ENCODE measurements at places on chromosomes 3 and 15.

- no peak for DNase-seq
Observed at GRCh38 chr3:189171707-189172106, at the start of gene TPRG1. TPRG1 (plus strand) TSS chr3:189171971; CDS start chr3:189207385, 35,414 bp downstream.

DNA sequence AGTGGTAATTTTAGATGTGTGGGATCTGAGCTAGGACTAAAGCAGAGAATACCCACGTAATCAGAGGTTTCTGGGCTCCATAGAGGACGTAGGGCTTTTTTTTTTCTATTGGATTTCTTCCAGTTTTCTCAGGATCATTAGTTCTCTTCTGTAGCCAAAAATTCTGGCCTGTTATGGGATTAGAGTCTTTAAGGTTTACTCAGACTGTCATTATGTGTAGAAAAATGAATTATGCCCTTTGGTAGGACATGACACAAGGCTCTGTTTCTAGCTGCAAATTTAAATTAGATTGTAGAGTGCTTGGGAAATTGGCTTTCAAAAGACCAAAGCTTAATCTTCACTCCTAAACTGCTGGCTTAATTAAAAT lies 1.9 kb downstream of the SETD5 start:
- DNase-seq: no peak

DNA sequence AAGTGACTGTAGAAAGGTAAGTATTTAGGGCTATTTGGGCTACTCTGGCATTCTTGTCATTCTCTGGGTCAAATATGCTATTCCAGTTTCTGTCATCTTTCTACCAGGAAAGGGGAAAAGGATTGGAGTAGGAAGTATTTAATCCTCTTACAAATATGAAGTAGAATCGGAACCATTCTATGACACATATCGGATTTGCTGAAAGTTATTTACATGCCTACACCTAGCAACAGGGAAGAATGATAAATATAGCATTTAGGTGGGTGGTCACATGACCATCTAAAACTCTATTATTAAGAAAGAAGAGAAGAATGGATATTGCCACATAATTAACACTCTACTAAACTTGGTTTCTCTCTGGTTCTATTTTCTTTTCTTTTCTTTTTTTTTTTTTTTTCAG lies 1353.1 kb downstream of the ZPLD1 start:
- DNase-seq: no peak

- DNase-seq: no peak
Observed at GRCh38 chr3:188126934-188127333, 27.0 kb upstream of the LPP start.

- DNase-seq: no peak
Observed at GRCh38 chr3:174168538-174169254, 690.4 kb upstream of the NAALADL2 start.

GRCh38 chr3:100972301-100972844 lies 20.8 kb downstream of the ABI3BP start:
- DNase-seq: no peak

DNA sequence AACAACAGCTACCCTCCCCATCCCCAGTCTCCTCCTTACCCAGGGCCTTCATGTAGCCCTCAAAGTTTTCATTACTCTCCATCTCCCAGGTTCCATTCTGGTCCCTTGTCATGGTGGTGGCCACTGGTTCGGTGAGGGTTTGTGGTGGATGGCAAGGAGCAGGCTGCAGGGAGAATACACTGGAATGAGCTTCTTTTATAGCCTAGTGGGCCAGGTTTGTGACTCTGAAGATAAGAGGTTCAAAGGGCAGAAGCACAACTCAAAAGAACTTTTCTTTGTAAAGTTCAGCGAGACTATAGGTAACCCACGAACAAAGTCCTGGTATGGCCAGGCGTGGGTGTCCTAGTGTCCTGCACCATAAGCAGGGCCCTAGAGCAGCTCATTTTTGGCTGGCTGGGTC lies at the start of gene RBP2:
TSS of gene RBP2 (minus strand) at position 169 of the 400 bp plus-strand sequence. CDS start at position 112, 57 bp downstream.
- no peak for DNase-seq

DNA sequence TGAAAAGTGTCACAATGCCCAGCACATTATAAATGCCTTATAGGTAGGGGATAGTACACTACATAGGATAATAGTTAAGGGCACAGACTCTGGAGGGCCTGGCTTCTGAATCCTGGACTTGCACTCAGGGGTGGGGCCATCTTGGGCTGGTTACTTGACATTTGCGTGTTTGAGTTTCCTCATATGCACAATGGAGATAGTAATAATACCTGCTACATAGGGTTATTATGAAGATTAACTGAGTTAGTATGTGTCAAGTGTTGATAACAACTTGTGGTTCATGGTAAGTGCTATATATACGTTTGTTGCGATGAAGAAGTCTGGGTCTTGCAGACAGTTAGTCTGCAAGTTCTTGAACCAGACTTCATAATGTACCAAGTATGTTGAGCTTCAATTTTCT lies 37.0 kb downstream of the MITF start:
- DNase-seq: no peak

DNA sequence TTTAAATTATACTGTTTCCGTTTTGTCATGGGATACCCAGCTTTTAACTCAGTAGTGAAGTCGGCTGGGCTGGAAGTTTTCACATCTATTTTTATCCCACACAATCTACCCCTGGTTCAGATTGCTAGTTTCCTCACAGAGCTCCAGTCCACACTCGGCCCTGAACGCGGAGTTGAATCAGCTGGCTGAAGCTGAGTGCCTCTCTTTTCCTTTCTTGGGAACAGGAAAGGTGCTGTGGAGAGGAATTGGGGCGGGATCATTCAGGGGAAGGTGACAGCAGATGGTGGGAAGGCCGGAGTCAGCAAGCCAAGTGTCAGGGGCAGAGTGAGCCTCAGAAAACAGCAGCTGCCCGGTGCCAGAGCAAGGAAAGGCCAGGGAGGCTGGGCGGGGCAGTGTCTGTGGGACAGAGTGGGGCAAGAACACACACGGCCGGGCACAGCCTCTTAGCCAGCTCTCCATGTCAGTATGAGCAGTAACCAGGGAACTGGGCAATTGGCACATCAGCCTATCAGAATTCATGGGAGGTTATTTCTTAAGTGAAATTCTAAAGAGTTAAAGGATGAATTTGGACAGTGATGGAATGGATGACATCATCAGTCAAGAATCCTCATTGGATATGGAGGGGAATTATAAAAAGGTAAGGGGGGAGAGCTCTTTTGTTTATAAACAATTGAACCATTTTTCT lies 135.7 kb upstream of the IL12A start:
- no peak for DNase-seq

- no peak for DNase-seq
Observed at GRCh38 chr3:175941352-175941751, 1082.2 kb downstream of the NAALADL2 start.

- DNase-seq: no peak
Observed at GRCh38 chr15:31228980-31229826, 97.4 kb upstream of the KLF13 start.

GRCh38 chr3:114207768-114208167 lies 28.9 kb upstream of the DRD3 start:
- DNase-seq: no peak

DNA sequence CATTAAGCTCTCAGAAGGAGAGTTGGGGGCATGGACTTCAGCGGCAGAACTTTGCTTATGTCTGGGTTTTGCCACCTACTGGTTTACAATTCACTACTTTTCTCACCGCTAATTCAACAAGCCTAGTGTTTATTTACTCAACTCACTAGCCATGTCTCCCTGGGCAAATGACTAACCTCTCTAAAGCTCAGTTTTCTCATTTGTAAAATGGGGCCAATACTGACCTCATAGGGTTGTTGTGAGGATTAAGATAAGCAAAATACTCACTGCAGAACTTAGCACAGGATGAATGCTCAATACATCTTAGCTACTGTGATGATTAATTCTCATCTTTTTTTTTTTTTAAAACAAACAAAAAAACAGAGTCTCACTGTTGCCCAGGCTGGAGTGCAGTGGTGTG lies 106.3 kb downstream of the CADPS start:
- no peak for DNase-seq

DNA sequence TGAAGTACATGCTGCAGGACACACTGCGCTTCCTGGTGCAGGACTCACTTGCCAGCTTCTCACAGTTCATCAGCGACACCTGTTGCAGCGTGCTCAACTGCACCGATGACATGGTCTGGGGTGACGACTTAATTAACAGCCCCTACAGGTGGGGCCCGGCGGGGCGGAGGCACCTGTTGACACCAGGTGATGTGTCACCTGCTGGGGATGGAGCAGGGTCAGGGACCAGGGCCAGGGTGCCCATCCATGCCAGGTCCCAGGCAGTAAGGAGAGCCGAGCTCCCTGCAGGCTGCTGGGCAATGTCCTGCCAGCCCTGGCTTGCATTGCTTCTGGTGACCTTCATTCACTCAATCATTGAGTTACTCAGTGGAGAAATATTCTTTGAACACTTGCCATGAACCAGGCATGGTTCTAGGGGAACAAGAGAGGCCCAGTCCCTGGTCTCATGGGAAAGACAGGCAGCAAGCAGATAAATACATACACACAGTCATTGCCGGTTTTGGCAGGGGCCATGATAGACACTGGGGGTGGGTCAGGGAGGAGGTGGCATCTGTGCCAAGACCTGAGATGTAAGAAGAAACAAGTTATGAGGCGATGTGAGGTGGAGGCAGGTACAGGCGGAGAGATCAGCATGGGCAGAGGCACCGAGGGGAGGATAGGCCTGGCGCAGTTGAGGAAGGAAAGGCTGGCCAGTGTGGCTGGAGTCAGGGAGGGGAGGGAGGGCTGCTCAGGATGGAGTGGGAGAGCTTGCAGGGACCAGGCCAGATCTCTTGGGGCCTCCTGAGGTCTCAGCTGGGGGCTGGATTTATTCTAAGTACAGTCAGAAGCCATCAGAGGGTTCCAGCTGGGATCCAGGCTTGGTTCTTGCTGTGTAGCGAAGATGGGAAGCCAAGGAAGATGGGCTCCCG lies 30.8 kb downstream of the DNAH1 start:
- DNase-seq: no peak

DNA sequence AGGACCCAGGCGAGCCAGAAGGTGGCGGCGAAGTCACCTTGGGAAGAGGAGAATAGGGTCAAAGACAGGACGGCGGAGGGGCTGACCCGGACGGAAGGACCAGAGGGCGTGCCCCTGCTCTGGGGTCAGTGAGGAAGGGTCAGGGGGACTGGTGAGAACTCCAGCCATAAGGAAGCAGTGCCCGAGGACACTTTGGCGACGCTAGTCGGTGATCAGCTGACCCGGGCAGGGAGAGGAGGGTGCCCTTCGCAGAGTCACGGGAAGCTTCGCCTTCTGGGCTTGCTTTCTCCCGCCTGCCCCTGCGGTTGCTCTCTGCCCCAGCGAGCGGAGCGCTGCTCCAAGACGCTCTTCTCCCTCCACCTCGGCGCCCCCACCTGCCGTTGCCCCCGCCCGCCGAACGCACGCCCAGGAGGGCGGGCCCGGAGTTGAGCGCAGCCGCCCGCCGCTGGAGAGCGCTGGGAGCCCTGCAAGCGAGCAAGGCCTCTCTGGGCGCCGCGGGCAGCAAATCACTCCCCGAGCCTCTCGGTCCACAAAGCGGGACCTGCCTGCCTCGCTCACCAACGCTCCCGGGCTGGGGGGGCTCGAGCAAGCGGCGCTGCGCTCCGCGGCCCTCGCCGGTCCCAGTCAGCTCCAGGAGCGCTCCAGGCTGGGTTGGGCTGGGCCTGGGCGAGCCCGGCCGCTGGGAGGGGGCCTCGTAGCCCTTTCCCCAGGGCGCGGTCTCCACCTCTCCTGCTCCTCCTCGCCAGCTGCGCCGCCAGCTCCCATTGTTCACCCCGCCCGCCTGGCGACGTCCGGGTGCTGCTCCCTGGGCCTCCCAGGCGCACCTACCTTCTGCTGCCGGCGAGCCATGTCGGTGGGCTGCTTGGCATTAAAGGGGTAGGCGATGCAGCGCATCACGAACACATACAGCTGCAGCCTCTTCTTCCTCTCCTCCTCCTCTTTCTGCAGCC lies 1.2 kb downstream of the CADPS start:
- DNase-seq: no peak

DNA sequence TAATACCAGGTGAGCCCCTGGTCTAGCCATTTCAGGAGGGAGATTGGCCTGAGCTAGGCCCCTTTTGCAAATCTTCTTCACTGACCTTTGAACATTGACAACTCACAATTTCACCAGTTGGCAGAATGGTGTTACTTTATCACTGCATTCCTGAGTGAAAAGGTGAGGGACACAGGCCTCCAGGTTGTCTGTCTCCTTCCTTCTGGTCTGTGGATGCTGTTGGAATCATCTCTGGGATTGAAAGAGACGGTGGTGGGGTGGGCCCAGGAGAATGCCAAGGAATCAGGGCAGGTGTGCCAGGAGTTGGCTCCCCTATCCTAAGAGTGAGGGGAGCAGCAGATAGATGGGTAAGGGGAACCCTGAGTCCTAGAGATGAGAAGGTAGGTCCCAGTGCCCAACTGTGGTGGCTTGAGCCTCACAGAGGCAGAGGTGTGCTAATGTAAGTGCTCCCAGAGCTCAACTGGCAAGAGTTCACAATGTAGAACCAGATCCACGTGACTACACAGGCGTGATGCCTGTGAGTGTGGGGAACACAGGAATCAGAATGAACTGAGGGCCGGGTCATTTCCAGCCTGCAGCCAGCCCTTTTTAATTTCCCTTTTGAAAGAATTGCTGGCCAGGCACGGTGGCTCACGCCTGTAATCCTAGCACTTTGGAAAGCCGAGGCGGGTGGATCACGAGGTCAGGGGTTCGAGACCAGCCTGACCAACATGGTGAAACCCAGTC lies 11.2 kb downstream of the C3orf62 start:
- DNase-seq: no peak

DNA sequence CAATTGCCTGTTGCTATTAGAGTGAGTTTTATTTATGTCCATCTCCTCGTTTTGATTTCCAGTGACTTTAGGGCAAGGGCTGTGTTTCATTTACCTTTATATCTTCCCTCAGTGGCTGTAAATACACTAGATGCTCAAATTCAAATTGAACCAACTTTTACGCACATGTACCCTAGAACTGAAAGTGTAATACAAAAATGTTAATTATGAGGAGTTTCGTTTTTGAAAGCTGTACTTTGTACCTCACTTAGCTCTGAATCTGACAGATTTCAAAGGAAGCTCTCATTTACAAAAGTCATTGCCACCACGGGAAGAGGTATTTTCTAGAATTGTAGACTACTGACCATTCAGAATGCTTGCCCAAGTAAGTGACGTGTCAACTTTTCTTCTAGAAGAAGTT lies 264.4 kb downstream of the MECOM start:
- DNase-seq: no peak

DNA sequence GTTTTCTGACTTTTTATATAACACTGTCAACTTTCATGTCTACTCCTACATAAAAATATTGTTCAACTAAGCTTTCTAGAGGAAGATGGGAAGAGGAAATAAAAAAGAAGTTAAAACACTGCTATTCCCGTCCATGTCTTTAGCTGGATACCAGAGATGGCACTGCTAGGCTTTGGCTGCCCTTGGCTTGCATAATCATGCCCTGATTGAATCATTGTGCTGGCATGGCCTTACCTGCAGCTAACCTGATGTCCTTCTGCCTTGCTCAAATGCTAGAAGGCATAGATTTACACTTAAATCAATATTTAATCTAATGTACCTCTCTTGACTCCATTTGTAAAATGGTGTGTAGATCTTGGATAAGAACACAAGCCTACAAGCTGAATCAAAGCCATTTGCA lies 539.7 kb upstream of the IL12A start:
- no peak for DNase-seq
